ENCODE measurements at places on chromosomes 2 and 18.

GRCh38 chr18:9092665-9093064, 9.8 kb upstream of the NDUFV2 start:
- no peak for DNase-seq

DNA sequence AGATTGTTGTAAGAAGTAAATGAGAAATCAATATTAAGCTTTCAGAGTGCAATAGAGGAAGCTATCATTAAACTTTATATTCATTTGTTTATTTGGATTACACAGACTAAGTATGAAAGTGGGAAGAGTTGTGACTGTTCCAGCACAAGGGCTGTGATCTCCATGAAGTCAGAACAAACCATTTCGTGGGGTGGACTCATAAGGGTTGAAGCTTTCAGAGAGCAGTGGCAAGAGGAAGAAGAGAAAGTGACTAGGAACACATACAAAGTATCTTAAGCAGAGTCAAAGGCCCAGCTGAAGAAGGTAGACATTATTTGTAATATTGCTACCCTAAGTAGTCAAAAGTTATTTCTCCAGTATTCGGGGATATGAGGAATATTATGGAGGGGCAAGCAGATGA, 117.0 kb downstream of the ARHGAP15 start:
- DNase-seq = no peak

GRCh38 chr2:79830501-79830900, 317.6 kb downstream of the CTNNA2 start:
- no peak for DNase-seq

DNA sequence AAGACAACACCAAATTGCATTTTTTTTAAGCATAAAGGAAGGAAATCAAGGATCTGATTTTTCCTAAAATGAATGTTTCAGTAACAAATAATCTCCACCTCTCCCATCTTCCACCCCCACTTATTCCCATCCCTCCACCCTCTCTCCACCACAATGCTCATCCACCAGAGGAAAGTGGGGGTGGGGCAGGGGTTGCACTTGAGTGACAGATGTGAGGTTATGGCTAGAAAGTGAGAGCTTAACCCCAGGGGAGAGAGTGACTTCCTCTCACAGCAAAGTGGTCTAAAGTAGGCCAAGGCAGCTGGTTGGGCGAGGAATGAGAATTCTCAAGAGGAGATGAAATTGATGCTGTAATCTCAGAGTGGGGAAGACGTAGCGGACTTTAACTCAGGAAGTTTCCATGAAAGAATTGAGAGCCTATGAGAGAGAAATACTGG, 104.7 kb downstream of the HNRNPLL start:
- no peak for DNase-seq

GRCh38 chr2:181778621-181779201, 98.4 kb upstream of the NEUROD1 start:
- DNase-seq = no peak

DNA sequence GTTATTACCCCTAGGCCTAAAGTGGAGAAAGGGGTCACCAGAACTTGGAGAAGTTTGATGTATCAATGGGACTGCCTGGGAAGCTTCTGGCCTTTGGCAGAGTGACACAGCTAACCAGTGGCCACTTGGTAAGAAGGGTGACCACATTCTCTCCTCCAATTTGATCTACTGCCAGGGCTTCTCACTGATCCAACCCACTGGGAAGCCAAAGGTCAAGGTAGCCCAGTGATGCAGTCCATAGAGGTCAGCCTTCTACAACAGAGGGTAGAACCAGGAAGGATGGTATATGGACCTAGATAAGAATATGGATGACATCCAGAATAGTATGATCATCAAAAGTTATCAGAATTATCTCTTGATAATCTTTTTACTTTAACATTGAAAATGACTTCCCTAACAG, 493.6 kb downstream of the NYAP2 start:
- no peak for DNase-seq

GRCh38 chr2:36698993-36699392, 2.5 kb downstream of the VIT start:
- peak; percentile 84 for DNase-seq

- no peak for DNase-seq
Observed at GRCh38 chr18:74507097-74507881, 11.1 kb downstream of the CNDP2 start.

DNA sequence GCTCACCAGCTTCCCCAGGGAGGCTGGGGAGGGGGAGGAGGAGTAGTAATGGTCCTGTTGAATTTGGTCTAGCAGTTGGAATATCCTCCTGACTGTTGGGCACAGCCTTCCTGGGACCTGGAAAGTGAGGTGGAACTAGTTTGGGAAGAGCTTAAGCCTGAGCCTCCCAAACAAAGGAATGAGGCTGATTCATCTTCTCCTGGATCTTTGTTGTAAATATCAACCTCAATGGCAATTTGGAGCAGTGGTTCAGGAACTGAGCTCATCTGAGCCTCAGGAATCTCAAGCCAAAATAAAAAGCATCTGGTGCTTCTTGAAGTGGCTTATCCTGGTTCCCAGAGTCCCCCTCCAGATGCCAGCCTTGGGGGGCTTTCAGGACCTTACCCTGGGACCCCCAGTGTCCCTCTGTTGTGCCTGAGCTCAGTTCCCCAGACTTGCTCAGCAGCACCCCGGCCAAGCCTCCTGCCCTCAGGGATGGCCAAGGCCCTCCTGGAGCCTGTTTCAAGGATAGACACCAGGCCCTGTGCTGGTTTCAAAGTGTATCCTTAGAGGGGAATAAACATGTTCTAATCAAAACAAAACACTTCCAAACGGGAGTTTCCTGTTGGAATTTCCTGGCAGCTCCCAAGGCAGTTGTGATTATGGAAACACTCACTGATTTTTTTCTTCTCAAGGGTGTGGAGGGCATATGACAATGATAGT, 112.6 kb downstream of the DDX1 start:
- DNase-seq = no peak

- DNase-seq = no peak
Observed at GRCh38 chr2:139217641-139218040, 437.5 kb upstream of the NXPH2 start.

GRCh38 chr2:52083214-52083613, 1051.3 kb upstream of the NRXN1 start:
- no peak for DNase-seq

DNA sequence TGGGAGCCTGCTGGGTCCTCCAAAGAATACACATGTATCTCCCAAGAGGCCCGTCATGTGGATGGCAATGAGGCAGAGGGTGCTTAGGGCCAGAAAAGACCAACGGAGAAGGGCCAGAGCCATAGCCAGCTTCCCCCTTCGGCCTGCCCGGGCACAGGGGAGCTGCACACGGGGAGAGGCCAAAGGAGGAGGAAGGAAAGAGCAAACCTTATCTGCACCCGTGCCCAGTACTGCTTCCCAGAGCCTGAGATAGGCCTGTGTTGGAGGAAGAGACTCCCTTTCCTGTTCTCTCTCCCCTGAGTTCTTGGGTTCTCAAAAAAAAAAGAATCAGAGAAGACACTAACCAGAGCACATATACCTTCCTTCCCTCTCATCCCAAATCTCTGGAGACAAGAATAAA, 250.3 kb downstream of the ANAPC1 start:
- no peak for DNase-seq

DNA sequence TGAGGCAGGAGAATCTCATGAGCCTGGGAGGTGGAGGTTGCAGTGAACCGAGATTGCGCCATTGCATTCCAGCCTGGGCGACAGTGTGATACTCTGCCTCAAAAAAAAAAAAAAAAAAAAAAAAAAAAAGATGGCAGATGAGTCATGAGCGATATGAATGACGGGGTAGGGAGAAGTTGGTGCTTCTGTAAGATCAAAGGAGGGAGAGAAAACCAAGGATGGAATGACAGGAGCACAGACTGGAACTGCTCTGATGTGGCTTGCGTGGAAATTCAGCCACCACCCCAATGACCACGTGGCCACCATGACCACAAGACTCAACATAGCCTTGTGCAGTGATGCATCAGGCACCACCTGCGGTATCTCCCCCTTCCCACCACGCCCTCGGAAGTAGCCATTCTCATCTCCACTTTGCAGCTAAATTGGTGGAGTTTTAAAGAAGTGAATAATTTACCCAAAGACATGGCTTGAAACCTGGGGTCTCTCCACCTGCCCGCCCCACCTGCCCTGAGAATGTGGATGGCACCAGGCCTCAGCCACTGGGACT, 96.0 kb downstream of the ACKR3 start:
- DNase-seq = no peak

DNA sequence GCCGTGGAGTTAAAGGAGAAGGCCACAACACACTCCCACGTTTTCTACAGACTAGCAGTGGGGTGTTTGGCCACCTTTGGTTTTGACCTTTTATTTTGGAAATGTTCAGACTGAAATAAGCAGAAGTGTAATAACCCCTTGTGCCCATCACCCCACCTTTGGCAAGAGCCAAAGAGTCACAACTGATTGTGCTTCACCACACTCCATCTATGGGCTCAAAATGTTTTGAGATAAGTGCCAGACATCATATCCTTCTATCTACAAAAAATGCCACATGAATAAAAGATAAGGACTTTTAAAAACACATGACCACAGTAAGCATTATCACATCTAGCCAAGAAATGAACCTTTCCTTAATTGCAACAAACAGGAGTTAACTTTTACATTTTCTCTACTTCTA, 9.9 kb upstream of the GPR35 start:
- DNase-seq = no peak

GRCh38 chr2:169729274-169729605, 4.4 kb upstream of the KLHL23 start:
- DNase-seq = no peak

GRCh38 chr2:30947686-30948085, 140.4 kb upstream of the CAPN13 start:
- no peak for DNase-seq

GRCh38 chr18:30613467-30613801, 429.1 kb downstream of the DSC3 start:
- no peak for DNase-seq

DNA sequence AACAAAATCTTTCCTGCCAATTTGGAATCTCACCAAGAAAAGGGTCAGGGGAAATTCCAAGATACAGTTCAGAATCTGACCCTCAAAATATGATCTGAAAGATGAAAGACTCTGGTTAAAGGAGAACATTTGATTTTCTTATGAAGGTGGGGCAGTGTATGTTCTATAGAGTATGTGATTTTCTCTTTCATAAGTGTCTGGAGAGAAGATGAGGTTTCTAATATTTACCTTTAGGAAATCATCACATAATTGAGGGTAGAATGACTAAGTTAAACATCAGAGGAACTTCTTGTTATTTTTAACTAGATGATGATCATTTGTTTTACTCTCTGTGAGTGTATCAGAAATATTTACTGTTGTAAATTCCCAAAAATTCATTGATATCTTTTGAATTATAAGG, 27.8 kb upstream of the MBOAT2 start:
- no peak for DNase-seq

- no peak for DNase-seq
Observed at GRCh38 chr2:109344270-109344805, 215.3 kb downstream of the SH3RF3 start.

- DNase-seq = no peak
Observed at GRCh38 chr2:143473820-143474219, 344.6 kb downstream of the ARHGAP15 start.

GRCh38 chr18:31819925-31820229, 59.2 kb upstream of the SLC25A52 start:
- no peak for DNase-seq

DNA sequence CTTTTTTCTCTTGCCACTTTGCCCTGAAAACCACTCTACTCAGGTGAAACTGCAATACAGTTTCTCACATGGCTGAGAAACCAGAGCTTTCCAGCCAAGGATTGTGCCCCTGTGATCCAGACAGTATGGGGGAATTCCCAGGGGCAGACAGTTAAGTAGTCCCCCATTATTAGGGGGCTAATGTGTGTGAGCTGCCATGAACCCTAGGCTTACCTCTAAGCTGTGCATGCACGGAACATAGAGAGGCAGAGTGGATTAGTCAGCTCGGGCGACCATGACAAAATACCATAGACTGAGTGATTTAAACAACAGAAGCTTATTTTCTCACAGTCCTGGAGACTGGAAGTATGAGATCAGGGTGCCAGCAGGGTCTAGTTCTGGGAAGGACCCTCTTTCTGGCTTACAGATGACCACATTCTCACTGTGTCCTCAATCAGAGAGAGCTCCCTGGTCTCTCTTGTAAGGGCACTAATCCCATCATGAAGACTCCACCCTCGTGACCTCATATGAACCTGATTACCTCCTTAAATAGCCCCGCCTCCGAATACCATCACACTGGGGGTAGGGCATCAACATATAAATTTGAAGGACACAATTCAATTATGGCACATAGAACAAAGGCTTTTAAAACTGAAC, 215.1 kb downstream of the EIPR1 start:
- no peak for DNase-seq

Measured in CD14-positive monocyte (primary cell).